IMR-90 (cell line): ENCODE measurements at places on chromosomes 11 and 22.

DNA sequence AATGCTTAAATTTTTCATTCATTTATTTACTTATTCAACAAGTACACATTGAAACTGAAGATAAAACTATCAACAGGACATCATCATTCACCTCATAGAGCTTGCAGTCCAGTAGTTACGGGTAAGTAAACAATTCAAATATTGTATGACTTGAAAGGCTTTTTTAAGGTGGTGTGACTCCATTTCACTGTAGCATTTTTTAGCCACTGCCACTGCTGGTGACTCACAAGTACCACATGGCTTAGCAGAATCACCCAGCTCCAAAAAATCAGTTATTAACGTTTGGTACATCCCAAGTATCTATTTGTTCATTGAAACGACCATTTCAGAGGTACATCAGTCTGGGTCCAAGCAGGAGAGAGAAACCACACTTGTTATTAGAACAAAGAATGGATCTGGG, 427.9 kb upstream of the DDI1 start:
- DNase-seq: peak; percentile 64

- DNase-seq: peak; percentile 38
Measured at GRCh38 chr11:123206791-123207434, 11.9 kb upstream of the CLMP start.

DNA sequence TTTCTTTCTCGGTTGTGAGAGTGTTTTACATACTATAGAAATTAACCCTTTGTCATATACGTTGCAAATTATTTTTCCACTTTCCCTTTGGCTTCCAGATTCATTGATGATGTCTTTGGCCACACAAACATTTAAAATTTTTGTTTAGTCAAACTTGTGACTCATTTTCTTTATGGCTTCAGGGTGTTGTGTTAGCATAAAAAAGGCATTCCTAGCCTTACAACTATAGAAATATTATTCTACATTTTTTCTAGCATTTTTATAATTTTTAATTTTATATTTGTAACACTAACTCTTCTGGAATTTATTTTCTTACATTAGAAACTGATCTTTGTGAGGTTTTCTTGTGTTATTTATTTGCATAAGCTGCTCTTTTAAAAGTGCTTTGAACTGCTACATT, 12.1 kb downstream of the GRIA4 start:
- no peak for DNase-seq

GRCh38 chr11:64241491-64242374, 838 bp downstream of the FKBP2 start:
- no peak for DNase-seq

GRCh38 chr11:11895672-11896071, 53.9 kb downstream of the USP47 start:
- peak; percentile 10 for DNase-seq

GRCh38 chr11:24356501-24356900, 140.4 kb upstream of the LUZP2 start:
- DNase-seq: peak; percentile 1

GRCh38 chr11:2663915-2664314, 35.9 kb downstream of the KCNQ1OT1 start:
- DNase-seq: no peak

DNA sequence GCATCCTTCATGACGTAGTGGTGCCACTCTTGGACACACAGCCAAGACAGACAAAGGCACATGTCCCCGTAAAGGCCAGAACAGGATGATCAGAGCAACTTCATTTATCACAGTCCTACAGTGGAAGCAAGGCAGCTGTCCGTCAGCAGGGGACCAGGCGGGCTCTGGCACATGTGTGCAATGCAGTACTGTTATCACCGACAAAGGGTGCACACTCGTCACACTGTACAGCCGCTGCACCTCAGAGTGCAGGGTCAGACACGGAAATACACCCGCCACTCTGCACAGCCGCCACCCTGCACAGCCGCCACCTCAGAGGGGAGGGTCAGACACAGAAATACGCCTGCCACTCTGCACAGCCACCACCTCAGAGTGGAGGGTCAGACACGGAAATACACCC, 13.4 kb upstream of the IL17REL start:
- no peak for DNase-seq

DNA sequence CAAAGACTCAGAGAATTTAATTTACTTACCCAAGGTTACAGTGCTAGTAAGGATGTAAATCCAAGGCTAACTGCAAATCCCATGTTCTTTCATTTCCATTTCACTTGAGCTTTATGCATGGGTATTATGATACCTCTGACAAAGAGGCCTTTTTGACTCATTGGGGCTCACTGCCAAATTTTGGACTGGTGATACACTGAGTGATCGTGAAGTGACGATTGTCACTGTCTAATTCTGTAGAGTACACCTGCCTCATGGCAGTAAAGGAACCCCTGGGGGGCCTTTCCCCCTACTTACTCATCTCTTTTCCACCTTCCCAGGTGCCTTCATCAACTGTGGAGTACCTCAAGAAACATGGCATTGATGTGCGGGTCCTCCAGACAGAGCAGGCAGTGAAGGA, 50.9 kb downstream of the AAMDC start:
- DNase-seq: no peak

GRCh38 chr22:22034469-22035132, 52.0 kb upstream of the TOP3B start:
- DNase-seq: no peak

DNA sequence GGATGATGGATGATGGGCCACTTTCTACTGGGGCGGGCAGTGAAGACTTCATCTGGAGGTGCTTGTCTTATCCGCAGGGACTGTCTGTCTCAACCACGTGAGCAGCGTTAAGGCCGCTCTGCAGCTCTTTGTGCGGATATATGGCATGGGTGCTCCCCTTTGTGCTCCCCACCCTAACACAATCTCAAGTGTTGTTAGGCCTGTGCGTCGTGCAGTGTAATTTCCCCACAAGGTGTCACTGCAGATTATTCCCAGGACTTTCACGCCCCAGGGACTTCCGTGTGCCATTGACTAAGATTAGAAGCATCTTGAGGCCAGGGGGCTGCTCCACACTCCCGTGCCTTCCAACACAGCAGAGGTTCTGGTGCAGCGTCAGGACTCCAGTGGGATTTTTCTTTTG, 65.3 kb downstream of the TBC1D22A start:
- DNase-seq: no peak

DNA sequence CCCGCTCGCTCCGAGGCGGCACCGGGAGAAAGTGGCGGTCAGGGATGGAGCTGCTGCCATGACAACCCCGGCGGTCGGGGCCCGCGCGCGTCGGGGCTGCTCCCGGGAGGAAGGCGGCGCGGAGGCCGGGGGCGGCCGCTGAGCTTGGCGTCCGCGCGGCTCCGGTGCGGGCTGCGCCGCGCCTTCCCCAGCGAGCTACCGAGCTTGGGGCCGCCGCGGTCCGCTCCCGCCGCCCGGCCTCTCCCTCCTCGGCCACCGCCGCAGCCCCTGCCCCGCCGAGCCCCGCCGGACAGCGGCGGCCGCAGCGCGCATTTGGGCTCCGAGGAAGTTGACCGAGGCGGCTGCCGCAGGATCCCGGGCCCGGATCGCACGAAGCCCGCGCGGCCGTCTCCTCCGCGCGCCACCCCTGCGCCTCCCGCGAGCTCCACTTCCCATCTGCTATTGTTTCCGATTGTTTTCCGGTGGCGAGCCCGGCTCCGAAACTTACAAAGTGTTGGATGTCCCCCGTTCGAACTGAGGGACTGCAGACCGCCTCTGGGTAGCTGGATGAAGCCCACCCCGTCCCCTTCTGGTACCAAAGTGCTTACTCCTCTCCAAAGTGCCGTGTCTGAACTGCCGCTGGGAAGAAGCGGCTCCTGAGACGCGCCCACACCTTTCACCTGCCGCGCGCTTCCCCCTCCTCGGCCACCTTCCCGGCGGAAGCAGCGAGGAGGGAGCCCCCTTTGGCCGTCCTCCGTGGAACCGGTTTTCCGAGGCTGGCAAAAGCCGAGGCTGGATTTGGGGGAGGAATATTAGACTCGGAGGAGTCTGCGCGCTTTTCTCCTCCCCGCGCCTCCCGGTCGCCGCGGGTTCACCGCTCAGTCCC, 540.3 kb downstream of the NTM start:
- DNase-seq: peak; percentile 43

DNA sequence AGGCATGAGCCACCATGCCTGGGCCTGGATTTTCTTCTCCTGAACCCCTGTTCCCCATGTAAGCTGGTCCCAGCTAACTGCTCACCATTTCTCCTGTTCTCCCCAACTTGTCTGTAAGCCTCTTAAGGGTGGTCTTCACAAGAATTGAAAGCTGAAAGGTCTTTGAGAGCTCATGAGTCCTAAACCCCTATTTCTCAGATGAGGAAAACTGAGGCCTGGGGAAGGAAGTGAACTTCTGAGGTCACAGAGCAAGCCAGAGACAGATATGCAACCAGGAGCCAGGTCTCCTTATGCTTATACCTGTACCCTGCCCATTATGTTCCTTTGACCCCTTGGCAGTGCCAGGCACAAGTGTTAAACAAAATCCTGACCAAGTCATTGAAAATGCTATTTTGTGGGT, 16.3 kb downstream of the NPTXR start:
- no peak for DNase-seq

- DNase-seq: peak; percentile 50
Measured at GRCh38 chr11:111774955-111775710, 8.9 kb upstream of the PPP2R1B start.

DNA sequence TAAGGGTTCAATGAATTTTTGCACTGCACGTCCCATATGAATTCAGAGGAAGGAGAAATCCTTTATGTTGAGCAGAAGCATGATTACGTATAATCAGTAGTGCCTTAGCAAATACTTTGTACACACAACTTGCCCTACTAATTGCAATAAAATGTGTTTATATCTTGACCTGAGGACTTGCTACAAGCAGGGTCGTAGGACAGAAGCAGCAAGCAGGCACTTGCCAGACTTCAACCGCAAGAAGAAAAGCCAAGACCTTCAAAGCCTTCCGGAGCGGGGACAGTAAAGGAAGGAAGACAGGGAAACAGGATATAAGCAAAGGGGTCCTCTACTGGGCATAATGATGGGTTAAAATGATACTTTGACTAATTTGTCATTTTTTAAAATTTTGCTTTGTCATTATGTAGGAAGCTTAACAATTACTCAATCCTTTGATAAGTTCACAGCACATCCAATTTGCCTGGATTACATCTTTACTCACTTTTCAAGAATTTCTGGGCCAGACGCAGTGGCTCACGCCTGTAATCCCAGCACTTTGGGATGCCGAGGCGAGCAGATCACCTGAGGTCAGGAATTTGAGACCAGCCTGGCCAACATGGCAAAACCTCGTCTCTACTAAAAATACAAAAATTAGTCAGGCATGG, 23.2 kb upstream of the UBASH3B start:
- no peak for DNase-seq

- DNase-seq: no peak
Measured at GRCh38 chr22:24067587-24068376, 56.7 kb downstream of the CABIN1 start.

- DNase-seq: no peak
Measured at GRCh38 chr11:60084631-60085273, 3.7 kb upstream of the MS4A2 start.

- no peak for DNase-seq
Measured at GRCh38 chr11:121590772-121591404, 138.1 kb upstream of the SORL1-AS1 start.

- DNase-seq: no peak
Measured at GRCh38 chr11:130458410-130458729, 9.9 kb downstream of the ADAMTS15 start.

- DNase-seq: peak; percentile 98
Measured at GRCh38 chr11:46296528-46297448, 19.3 kb downstream of the CREB3L1 start.

DNA sequence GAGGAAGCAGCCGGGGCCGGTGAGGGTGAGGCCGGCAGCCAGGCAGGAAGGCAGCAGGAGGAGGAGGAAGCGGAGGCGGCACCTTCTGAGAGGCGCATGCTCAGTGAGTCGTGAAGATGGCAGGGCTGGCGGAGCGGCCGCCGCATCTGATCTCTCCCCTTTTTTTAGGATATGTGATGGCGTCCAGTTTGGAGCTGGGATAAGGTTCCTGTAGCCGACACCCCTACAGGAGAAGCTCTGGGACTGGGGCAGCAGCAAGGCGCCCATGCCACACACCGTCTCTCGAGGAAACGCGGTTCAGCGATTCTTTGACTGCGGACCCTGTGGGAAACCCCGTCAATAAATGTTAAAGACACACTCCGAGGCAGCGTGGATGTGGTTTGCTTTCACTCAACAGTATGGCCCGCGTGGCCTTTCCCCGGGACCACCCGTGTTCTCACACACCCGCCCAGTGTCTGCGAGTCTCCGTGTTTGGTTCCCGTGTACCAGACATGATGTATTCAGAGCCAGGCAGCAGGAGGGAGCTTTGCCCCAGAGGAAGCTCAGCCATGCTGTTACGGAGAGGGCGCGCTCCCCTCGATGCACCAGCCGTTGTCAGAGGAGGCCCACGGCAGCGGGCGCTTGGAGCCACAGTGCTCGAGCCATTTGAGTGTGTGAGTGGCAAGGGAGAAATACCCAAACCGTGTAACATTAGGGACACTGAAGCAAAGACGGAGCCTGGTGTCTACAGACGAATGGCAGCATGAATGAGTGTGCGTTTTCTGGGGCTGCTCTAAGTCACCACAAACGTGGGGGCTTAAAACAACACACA, 27.7 kb upstream of the PARVB start:
- no peak for DNase-seq

DNA sequence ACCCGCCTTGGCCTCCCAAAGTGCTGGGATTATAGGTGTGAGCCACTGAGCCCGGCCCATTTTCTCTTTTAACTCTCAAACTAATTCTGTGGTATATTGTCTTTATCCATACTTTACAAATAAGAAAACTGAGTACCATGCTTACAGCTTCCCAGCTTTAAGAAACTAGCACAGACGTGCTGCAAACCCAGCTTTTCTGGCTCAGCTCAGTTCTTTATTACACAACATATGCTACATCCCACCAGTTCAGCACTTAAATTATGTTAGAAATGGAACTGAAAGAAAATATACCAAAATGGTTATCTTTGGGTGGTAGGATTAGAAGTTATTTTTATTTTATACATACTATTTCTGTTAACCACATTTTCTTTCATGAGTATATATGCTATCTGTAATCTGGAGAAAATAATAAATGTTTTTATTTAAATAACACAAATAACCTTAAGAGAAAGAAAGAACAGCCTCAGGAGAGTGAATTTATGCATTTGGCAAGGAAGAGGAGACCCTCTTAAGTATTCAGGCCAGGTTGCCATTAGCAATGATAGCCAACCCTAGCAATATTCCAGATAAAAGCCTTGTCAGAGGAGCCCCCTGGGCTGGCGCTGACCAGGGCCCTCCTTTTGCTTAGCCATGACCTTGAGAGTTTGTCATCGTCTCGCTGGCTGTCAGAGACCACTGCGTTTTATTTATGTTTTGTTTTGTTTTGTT, 33.8 kb downstream of the SLN start:
- no peak for DNase-seq

- DNase-seq: no peak
Measured at GRCh38 chr11:71075116-71075720, 177.2 kb downstream of the SHANK2 start.

- no peak for DNase-seq
Measured at GRCh38 chr11:107018219-107018901, at the start of gene GUCY1A2. GUCY1A2 (minus strand) TSS chr11:107018476; CDS start chr11:107018055, 421 bp downstream.

DNA sequence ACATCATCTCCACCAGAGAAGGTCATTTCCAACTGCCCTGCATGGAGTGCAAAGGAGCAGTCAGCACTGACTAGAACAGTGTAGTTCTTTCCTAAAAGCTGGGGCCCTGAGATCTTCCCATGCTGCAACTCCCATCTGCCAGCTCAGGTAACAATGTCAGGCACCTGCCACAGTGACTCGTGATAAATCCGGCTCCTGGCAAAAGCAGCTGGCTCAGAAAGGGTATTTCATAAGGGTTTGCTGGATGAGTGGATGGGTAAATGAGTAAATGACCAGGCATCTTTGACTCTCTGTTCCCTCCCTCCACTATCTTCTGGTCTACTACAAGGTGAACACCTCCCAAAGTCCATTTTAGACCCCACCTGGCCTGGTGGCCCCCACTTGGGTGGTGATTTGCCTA, 403.6 kb downstream of the NXPE2 start:
- no peak for DNase-seq

- peak; percentile 98 for DNase-seq
Measured at GRCh38 chr11:13126430-13126829, 117.3 kb downstream of the RASSF10 start.
